Activated gamma-delta T cell treated with Interleukin-2 at 50 U/mL for 16 hours (primary cell): ENCODE measurements at places on chromosomes 4 and X.
A peak's percentile ranks its signal among the peaks of the same experiment; 100 is the strongest.

- DNase-seq, result peak; percentile 45
Observed at GRCh38 chrX:15854080-15854655, 445 bp downstream of the AP1S2 start.

DNA sequence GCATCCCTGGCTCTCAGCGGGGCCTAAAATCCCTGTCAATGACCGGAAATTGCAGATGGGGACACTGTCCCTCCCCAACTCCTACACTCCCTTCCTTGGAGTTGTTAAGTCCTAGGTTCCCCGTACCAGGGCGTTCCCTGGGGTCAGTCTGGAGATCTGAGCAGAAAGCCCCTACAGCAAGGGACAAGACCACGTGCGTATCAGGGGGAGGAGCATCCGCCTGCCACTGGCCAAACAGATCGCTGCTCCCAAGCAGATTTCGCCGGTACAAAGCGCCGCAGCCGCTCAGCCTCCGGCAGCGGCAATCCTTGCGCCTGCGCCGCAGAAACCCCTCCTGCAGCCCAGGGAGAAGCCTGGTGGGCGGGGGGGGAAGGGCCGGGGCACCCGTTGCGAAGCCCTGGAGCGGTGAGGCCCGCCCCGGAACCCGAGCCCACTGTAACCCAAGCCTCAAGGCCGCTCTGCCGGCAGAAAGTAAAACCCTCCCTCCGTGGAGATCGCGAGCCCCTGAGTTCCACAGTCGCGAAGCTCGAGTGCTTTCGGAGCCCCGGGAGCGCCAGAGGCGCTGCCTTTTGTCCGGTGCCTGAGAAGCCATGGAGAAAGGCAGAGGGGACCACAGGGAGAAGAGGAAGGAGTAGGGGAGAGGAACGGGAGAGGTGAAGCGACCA is 2.7 kb downstream of the CRMP1 start:
- no peak for DNase-seq

- DNase-seq, result no peak
Observed at GRCh38 chr4:113822555-113823290, 61.2 kb upstream of the CAMK2D start.

- no peak for DNase-seq
Observed at GRCh38 chr4:65007841-65008439, 598.7 kb upstream of the TECRL start.

GRCh38 chrX:16807548-16807947 is 21.3 kb downstream of the TXLNG start:
- DNase-seq, result no peak

DNA sequence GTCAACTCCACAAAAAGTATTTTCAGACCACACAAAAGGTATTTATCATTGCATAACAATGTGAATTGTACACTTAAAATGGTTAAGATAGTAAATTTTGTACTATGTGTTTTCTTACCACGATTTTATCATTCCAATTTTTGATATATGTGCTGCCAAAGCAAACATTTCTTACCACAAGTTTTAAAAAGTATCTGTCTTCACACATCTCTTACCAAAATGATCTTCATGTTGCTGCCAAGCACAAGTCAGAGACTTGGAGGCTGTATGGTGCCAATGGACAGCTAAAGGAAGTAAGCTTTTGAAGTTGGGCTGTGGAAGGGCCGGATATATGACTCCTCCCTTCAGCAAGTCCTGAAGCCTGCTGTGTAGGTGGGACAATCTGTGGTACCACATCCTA is 67.9 kb downstream of the TMLHE start:
- no peak for DNase-seq

DNA sequence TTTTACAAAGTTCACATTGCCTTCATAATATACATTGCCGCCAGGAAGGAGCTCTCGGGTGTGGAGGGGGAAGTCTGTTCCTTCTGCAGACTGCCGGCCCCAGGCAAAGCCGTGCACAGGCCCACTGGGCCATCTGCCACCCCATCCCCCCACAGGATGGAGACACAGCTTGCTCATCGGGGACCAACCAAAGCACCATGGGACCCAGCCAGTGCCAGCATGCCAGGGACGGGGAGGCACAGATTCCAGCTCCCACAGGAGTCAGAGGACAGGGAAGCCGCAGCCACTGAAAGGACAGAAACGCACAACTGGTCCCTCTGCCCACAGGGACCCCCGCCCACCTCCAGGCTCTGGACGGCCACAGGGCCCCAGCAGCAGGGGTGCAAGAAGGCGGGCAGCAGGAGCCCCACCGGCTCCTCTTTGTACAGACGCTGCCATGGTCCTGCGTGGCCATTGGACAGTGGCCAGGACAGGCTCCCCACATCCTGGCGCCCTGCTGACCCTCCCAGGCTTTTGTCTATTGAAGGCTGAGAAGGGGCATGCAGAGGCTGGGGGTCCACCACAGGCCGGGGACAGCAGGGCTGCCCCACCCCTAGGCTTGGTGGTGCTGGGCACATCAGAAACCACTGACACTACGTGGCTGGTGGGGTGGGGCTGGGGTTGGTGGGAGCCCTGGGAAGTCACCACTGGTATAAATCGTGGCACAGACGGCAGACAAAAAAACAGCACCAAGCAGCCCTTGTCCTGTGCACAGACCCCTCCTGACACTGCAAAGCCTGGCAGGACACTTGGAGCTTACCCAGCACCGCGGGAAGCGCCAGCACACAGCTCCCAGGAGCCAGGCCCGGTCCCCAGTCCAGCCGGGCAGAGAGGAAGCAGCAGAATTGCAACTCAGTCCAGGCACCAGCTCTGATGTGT is 89.0 kb downstream of the FAM53A start:
- DNase-seq, result no peak

DNA sequence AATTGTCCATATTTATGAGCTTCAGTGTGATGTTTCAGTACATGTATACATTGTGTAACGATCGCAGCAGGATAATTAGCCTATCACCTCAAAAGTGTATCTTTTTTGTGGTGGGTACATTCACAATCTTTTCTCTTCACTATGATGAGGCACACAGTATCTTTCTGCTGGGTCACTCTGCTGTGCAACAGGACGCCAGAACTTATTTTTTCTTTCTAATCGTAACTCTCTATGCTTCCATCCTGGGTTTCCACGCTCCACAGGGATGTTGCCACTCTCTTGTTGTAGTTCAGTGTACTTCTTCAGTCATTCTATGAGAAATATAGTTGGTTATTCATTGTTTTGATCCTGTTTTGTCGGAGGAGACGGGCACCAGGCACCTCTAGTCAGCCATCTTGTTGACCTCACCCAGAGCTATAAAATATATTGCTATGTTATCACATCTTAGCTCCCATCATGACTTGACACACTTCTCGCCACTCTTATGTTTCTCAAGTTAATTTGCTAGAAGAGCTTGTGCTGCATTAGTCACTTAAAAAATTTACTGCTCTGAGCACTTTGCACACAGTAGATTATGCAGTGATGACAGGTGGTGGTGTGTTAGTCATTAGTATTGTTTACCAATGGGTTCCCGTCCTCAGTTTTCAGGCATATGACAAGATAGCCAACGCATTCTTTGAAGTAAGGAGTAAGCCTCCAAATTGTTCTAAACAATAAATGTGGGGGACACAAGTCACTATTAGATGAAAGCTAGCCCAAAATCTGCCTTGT is 1002.7 kb upstream of the PCDH7 start:
- DNase-seq, result no peak

DNA sequence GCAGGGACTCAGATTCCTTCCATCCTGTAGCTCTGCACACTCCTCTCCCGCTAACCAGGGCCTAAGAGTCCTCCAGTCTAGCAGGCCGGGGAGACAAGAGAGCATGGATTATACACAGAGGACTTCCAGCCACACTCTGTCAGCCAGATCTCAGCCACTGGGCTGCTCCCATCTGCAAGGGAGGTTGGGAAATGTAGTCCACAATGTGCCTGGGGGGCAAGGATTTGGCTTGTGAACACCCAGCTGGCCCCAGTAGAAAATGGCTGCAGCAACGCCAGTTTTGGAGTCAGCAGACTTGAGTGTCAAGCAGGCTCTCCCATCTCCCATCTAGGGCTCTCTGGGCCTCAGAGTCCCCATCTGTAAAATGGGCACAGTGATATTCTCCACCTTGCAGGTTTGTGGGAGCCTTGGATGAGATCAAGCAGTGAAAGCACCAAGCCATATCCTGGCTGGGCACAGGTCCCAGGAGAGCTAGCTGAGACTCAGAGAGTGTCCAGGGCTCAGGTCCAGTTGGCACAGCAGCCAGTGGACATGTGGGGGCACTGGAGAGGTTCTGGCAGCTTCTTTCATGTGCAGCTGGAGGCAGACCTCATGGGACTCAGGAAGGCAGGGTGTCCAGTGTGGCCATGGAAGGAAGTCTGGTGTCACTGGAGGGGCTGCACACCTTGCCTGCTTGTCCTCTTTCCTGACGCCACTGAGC is 14.6 kb downstream of the PSAPL1 start:
- DNase-seq, result peak; percentile 2

DNA sequence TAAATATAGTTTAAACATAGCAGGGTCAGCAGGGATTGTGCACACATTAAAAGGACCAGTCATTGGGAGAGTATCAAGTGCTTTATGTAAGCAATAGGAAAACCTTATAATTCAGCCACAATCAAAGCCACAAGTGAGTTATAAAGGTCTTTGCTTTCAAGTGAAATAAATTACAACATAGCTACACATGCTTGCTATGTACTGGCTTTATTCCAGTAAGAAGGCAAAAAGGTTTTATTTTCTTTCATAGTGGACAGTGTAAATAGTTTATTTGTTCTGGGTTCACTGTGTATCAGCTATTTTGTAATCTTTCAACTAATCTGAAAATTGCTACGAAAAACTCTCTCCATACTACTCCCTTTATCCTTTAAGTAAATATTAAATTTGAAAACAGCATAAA is 691.4 kb downstream of the PCDH7 start:
- no peak for DNase-seq

DNA sequence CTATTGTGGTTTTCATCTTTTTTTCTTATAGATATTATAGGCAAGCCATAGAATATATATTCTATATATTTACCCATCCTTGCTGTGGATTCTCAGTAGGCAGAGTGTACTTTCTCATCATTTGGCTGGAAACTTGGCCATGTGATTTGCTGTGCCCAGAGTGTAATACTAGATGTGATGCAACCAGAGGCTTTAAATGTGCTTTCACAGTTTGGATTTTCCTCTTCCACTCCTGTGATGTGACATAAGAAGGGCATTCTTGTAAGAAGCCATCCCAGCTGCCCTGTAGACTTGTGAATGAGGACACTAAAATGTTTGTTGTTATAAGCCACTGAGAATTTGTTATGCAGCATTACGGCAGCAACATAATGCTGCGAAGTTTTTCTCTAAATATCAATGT is 10.4 kb upstream of the HPGDS start:
- no peak for DNase-seq

- no peak for DNase-seq
Observed at GRCh38 chrX:20461002-20461401, 194.3 kb upstream of the RPS6KA3 start.
